ENCODE measurements at places on chromosomes 1 and 21.

- no peak for DNase-seq
Measured at GRCh38 chr1:31154000-31154631, 85.6 kb downstream of the NKAIN1 start.

DNA sequence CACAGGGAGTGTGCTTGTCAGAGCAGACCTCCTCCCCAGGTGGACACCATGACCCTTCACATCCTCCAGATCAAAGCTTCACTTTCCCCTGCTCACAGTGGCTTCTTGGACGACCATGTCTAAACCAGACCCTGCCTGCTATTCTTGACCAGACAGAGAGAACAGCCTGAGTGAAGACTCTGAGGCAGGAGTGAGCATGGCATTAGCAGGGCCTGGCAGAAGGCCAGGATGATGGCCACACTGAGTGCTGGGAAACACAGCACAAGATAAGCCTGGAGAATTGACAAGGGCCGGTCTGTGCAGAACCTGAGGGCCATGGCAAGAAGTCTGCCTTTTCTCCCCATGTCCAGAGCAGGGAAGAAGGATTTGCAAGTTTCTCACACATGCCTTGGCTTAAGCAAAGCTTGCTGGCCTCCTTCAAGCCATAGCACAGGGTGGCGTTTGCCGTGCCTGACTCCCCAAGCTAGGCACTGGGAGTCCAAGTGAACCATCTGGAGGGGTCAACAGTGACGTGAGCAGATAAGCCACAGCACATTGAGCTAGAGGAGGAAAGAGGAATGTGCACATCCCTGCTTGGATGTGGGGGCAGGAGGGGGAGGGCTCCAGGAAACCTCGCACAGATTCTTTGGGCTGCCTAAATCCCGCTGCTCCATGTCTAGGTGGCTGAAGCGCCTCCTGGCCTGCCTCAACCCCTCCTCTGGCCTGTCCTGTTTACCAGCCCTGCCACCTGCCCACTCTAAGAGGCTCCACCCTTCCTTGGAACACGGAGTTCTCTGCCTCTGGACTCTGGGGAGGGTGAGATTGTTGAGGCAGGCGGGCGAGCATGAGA, 87.1 kb downstream of the CD58 start:
- DNase-seq, result no peak

- no peak for DNase-seq
Measured at GRCh38 chr1:65756616-65757015, 36.1 kb upstream of the PDE4B start.

- no peak for DNase-seq
Measured at GRCh38 chr1:198833706-198834503, 195.1 kb downstream of the PTPRC start.

GRCh38 chr1:207849646-207850045, 61.3 kb downstream of the CD34 start:
- no peak for DNase-seq

DNA sequence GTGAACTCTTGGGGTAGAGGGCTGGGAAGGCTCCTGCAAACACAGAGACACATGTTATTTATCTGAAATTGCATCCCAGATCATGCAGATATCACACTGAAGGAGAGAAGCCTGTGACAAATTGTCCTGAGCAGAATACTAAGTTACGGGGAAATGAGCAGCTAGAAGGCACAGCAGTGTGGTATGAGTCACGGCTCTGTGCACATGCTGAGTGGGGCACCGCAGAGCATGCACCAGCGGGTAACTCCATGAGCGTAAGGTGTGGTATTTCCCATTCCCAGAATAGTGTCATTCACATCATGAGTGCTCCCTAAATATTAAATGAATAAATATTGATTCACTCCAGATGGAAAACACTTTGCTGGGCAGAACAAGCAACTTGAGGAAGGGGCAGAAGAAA, 21.3 kb upstream of the FCRL2 start:
- DNase-seq, result no peak

- peak; percentile 23 for DNase-seq
Measured at GRCh38 chr1:203871114-203871880, 9.9 kb downstream of the SNRPE start.

DNA sequence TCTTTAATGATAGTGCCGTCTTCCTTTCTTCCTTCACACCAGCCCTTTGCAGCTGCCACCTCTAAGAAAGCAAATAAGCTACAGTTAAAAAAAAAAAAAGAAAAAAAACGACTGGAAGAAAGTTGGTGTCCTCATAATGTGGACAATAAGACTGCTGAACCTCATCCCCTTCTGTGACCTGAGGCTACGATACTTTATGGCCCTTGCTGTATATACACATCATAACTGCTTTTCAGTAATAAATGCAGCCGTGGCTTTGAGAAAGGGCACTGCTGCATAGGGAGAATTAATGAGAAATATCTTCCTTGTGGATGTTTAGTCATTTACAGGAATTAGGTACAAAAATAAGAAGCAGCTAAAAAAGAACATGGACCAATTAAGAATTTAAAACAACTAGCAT, 333.8 kb upstream of the ADGRL2 start:
- DNase-seq, result no peak

All from NCI-H187 treated with DMSO at 0.1 percent for 48 hours (cell line).